ENCODE measurements at places on chromosomes 11 and 22.

DNA sequence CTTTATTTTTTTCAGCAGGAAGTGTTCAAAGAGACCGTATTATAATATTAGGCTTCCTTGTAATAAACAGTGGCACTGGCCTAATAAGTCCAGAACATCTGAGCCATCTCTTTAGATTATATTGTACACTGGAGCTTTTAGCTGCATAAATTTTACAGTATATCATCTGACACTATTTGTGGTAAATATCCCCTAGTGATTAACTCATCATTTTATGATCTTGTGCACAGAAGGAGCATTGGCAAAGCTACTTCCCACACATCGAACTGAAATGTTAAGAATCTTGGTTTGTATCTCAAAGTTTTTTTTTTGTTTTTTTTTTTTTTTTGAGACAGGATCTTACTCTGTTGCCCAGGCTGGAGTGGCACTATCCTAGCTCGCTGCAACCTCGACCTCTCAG, 162.7 kb downstream of the HIPK3 start:
- DNase-seq: no peak

- no peak for DNase-seq
These were observed 10.2 kb downstream of the GNB1L start for GRCh38 chr22:19844377-19845053.

DNA sequence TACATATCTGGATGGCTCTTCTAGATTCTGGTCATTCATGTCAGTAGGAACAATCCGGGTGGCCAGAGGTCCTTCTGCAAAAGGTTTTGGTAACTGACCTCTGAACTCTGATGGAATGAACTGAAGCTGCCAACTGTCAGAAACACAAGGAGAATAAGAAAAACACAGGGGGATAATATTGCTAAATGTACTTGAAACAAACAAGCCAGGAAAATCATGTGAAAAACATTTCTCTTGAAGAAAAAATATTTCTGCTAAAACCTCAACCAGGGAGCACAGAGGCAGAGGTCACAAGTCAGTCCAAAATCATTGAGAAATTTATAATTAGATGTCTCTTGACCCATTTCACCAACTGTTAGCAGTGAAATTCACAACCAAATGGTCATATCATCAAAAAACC, 35.2 kb downstream of the ALG9 start:
- DNase-seq: no peak

DNA sequence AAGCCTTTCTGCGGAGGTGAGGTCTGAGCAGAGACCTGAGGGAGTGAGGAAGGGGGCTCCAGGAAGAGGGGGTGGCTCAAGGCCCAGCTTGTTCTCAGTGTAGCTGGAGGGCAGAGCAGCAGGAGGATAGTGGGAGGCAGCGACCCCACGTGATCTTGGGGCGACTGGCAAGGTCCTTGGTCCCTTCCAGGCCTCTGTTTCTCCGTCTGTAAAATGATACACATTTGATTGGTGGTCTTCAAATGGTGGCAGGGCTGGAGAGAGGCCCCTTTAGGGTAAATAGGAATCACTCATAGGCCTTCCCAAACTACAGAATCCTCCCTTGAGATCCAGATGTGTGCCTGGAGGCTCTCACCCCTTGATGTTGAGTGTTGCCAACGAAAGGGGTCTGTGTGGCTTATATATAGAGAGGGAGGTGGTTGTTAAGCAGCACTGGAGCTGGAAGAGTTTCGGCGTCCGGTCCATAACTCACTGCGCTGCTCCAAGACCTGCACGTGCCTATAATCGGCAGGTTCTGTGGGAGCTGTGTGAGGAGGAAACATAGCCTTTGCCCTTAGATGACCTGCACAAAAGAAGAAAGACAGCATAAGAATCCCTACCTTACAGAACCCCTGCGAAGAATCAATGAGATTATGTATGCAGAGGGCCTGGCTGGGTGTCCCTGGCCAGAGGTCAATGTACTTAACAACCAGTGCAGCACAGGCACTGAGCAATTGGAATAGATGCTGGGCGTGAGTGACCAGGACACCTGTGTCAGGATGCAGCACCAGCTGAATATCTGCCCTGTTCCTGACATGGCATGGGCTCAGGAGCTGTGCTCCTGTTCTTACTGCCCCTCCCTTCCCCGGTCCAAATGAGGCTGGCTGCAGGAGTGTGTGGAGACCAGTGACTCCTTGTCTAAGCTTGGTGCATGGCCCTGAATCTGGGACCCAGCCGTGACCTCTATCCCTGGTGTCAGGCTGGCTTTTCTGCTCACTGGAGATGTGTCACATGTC, 28.7 kb downstream of the OTOG start:
- DNase-seq: no peak

DNA sequence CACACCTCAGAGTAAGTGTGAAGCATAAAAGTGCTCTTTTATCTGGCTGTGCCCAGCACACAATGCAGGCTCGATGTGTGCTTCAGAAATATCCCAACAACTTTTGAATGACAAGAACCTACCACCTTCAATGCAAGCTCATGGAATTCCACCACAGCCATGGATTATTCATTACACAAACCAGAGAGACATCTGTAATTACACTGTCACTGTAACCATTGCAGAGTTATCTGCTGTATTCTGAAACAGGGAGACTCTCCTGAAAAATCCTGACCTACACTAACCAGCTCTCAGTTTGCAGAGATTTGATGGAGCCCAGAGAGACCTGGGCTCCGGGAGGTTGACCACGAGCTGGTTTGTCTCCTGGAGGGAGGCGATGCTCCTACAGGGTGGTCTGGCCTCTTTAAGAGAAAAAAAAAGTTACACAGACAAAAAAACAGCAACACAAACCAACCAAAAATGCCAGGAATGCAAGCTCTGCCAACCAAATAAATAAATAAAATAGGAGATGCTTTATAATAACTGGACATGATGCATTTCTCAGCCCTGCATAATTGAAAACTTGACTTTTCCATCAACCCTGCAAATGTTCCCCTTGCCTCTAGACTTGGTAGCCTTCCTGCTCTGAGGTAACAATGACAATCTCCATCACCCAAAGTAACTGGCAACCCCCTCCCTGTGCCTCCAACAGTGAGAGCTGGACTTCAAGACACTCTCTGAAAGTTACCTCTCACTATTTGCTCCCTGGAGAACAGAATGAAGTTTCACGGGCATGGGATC, 69.7 kb downstream of the ETS1 start:
- DNase-seq: no peak

GRCh38 chr11:44306918-44307244, 3.1 kb downstream of the ALX4 start:
- DNase-seq: no peak

DNA sequence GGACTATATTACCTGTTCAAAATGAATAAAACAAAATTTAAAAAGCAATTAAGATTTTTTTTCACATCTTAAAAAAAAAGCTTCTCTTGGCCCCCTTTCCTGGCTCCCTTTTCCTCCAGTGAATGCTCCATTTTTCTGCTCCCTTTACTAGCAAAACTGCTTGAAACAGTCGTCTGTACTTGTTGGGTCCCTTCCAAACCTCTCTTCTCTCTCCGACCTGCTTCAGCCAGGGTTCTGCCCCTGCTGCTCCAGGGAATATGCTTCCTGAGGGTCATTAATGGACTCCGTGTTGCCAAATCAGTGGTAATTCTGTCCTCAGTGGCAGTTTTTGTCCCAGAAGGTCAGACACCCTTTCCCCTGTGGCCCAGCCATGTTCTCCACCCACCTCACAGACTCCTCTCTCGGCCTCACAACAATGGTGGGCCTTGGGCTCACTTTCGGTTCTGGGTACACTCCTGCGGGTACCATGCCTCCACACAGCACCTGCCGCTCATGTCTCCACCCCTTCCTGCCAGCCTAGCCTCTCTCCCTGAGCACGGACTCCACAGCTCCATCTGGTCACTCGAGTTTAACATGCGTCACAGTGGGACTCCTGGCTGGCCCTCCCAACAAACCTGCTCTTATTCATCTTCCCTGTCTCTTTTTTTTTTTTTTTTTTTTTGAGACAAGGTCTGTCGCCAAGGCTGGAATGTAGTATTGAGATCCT, 7.8 kb upstream of the POLR3H start:
- no peak for DNase-seq

- DNase-seq: no peak
These were observed 1280.4 kb downstream of the TBC1D22A start for GRCh38 chr22:48042621-48043395.

DNA sequence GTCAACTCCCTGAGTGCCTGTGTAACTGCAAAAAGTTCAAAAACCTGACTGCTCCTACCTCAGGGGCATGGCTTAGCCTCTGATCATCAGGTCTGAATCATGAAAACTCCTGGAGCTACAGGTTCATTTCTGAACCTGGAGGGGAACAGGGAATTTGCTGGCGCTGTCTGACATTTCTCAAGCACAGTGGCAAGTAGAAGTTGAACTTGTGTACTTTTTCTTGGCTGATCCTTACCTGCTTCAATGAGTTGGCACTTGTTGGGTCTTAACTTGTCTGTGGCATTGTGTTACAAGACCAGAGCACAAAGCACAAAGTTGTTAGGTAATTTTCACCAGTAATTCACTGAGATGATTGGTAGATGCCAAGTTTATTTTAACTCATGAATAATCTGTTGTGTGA, 3.3 kb downstream of the TMEM109 start:
- DNase-seq: no peak

DNA sequence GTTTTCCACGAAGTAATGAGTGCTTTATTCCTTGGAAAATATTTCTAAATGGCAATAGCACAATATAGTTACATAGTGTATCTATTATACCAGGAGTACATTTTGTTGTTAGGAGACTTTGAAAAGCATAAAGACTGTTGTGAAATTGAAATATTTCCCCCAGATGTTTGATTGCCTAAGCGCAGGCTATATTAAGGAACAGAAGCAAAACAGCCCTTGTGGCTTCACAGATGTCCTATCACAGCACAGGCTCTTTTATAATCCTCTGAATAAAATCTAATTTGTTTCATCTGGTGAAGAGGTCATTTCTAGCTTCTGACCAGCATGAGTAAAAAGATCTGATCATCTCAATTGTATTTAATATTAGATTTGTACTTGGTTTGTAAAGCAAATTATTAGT, 48.2 kb downstream of the BSX start:
- no peak for DNase-seq

GRCh38 chr11:128379587-128380580, 207.5 kb downstream of the ETS1 start:
- no peak for DNase-seq

DNA sequence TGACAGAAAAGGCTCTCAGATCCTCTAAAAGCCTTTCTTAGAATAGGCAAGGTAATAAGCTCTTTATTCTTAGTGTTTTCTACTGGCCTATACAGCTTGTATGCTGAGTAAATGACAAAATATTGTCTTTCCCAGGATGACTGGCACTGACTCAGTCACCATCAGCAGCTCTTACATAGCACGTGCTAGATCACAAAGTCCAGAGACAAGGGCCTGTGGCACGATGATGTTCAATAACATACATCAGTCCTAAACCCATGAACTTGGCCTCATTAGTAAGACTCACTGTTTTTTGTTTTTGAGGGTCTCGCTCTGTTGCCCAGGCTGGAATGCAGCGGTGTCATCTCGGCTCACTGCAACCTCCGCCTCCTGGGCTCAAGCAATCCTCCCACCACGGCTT, 42.7 kb downstream of the CELF1 start:
- no peak for DNase-seq

DNA sequence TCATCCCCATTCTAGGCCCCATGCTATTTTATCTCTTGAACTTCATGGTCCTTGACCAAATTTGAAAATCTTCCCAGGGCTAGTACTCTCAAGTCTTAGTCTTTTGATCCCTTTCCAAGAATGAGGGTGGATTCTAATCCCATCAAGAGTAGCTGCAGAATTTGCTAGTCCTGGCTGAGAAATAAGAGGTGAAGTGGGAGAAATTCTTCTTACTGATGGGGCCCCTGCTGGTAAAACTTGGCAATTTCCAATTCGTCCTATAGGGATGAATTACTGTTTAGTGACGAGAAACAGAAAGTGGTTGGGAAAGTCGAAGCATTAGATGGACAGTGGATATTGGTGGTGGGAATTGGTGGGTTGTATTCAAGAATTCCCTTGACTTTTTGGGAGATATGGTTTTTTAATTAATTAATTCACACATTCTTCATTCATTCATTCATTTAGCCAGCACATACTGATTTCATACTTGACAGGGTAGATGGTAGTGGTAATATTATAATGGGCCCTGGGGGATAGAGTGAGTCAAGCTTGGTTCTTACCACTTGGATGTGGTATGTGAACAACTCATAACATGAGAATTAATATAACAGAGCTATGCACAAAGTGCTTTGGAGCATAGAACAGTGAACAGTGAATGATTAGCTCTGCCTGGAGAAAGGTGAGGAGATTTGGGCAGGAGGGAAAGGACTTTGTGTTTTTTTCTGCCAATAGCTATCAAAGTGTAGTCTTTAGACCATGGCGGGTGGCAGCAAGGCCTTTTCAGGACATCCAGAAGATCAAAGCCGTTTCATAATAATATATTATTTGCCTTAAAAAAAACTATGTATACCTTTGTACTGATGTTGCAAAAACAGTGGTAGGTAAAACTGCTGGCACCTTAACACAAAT, 103.8 kb downstream of the STIM1 start:
- no peak for DNase-seq

DNA sequence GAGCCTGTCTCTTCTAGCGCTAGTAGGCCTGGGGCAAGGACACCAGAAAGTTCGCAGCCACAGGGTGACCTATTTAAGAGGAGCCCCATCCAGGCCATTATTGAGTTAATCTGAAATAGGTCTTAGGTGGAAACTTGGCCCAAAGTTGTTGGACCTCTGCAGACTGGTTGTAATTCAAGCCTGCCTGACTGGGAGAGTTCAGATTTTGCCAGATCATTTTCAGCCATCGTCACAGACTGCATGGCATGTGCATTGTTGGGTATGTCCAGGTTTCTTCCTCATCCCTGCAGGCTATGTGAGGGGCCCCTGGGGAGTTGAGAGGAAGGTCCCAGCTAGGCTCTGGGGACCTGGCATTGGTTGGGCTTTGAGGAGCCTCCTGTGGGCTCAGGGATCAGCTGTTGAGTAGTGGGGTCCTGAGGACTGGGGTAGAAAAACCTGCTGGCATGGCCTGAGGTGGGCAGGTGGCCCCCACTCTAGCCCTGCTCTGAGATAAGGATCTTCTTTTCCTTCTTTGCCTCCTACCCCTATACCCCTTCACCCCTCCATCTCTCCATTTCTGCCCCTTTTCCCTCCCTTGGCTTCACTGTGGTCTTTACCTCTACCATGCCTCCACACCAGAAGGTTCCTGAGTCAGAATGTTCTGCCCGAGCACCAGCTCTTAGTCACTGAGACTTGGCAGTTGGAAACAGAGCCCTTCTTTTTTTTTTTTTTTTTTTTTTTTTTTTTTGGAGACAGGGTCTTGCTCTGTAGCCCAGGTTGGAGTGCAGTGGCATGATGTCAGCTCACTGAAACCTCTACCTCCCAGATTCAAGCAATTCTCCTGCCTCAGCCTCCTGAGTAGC, 112.7 kb downstream of the MORC2 start:
- DNase-seq: no peak

- no peak for DNase-seq
These were observed 140.5 kb upstream of the PLET1 start for GRCh38 chr11:112401036-112401769.

- no peak for DNase-seq
These were observed 29.9 kb upstream of the PANX2 start for GRCh38 chr22:50140615-50141014.

GRCh38 chr11:44870615-44871176, 80.0 kb downstream of the TP53I11 start:
- DNase-seq: no peak

GRCh38 chr11:623999-624704, 603 bp downstream of the CDHR5 start:
- DNase-seq: no peak

All from SHP77 treated with DMSO at 0.1 percent for 48 hours (cell line).